ENCODE measurements at places on chromosomes 5 and 9. TPM values are rescaled to one million over a fixed set of nuclear protein-coding genes. Genes with fewer than 3 reads are reported as not detected.

The OR13C5 gene
- total RNA-seq: not detected

The FSD1L gene
- total RNA-seq: 146 TPM

The IL13 gene
- not detected for total RNA-seq

DNA sequence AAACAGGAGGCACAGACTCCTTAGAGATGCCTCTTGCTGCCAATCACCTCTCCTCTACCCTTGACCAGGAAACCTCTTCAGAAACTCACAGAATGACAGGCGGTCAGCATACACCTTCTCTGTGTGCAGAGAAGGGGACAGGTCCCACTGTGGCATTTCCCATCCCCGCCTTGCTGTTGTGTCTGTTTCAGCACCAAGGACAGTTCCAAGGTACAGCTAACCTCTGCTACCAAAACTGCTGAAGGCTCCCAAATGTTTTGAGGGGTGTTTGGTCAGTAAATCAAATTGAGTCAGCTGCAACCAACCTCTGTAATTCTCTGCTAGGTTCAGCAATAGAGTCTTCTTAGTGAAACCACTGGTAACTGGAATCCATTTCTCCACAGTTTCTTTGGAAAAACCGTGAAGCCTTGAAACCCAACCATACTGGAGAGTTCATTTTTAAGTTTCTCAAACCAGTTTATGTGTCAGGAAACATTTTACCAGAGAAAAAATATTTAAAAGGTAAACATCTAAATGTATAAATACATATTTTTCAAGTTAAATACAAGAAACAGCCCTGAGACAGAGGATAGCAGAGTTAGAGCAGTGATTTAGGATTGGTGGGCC, 122.0 kb downstream of the DRD1 start:
- no peak for DNase-seq
